ENCODE measurements at places on chromosomes 7 and 10.

DNA sequence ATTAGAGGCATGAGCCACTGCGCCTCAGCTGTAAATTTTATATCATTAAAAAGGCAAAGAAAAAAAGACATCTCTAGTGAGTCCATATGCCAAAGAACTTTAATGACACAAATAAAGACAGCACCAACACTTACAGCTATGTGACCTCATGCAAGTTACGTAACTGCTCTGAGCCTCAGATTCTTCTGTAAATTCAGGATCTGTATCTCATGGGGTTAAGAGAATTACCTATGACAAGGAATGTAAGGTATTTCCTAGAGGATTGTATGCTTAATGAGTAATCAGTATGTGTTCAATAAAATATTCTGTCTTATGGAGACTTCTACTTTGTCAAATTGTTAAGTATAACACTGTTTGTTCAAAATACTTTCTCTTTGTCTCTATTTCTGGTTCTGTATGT lies 274.0 kb upstream of the GLI3 start:
- DNase-seq = no peak

DNA sequence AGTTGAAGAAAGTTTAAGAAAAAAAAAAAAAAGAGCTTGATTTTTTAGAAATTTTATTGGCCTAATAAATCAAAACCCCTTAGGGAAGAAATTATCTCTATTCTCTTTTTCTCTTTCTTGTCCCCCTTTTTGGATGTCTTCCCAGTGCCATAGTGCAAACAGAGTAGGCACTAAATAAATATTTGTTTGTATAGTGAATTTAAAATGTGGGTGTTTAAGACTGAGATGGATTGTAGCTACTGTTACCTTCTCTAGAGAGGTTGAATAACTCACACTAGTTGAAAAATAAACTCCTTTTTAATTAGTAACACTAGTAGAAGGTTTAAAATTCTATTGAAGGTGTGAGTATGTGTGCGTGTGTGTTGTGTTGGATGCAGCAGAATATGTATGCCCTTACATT lies 783.8 kb downstream of the NXPH1 start:
- DNase-seq = no peak

- DNase-seq = peak; percentile 75
Observed at GRCh38 chr7:5296611-5297226, 14.0 kb downstream of the SLC29A4 start.

- DNase-seq = no peak
Observed at GRCh38 chr10:7560519-7560918, 106.2 kb downstream of the ITIH5 start.

GRCh38 chr7:8217200-8218068 lies 44.5 kb downstream of the ICA1 start:
- peak; percentile 75 for DNase-seq

GRCh38 chr10:35136263-35136815 lies 9.7 kb downstream of the CREM start:
- DNase-seq = no peak

GRCh38 chr7:157926107-157926506 lies 589.3 kb downstream of the DNAJB6 start:
- no peak for DNase-seq

GRCh38 chr7:11818281-11818680 lies 13.7 kb downstream of the THSD7A start:
- no peak for DNase-seq

DNA sequence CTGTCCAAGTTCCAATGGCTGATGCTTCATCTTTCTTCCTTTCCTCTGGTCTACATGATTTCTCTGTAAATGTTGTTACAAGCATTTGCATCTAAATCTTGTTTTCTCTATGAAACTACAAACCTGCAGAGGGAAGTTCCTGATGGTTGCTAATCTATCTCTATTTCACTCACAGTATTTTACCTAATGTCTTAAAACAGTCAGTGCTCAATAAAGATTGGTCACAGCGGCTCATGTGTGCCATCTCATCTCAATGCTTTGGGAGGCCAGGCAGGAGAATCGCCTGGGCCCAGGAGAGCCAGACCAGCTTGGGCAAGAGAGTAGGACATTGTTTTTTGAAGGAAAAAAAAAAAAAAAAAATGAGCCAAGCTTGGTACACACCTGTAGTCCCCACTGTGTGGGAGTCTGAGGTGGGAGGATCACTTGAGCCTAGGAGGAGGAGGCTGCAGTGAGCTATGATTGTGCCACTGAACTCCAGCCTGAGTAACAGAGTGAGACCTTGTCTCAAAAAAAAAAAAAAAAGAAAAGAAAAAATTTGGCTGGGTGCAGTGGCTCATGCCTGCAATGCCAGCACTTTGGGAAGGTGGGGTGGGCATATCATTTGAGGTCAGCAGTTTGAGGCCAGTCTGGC lies 71.3 kb upstream of the ARMC3 start:
- DNase-seq = no peak
